ENCODE measurements at places on chromosomes 7 and 10.
A peak's percentile ranks its signal among the peaks of the same experiment; 100 is the strongest.

- DNase-seq = no peak
Measured at GRCh38 chr10:70190102-70190501, 19.8 kb upstream of the SAR1A start.

DNA sequence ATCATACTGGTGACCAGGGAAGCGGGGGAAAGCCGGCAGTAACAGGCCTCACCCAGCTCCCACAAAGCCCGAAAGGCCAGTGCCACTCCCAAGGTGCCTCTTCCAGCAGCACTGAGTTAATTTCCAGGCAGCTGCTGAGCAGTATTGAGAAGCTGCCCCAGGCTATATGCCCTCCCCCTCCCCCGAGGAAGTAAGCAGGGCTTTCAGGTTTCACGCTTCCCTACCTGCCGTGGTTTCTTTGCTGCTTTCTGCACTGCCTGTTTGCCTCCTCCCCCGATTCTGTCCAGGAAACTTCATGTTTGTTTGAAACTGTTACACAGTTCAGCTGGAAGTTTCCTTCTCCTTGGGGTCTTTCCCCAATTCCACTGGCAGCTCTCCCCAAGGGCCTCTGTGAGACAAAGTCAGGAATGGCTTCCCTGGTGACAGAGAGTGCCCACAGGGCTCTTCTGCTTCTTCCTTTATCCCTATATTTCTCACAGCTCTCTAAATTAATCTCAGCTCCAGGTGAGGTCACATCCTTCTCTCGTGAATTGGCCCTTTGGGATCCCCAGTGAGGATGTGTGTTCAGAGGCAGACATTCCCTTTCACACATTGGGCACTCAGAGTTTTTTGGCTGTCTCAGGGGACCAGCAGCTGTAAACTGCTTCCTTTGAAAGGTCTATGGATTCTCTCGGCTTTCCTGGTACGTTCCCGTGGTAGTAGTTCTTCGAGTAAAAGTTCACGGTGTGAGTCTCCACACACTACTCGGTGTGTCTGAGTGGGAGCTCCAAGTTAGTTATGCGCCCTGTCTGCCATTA lies 19.4 kb downstream of the C1GALT1 start:
- no peak for DNase-seq

GRCh38 chr7:32259931-32260596 lies 189.9 kb upstream of the PDE1C start:
- no peak for DNase-seq

- DNase-seq = peak; percentile 58
Measured at GRCh38 chr10:61975391-61975932, 74.0 kb downstream of the ARID5B start.

GRCh38 chr7:100538348-100538653 lies 702 bp upstream of the AGFG2 start:
- DNase-seq = no peak

- DNase-seq = no peak
Measured at GRCh38 chr10:23406409-23406808, 32.5 kb upstream of the OTUD1 start.

DNA sequence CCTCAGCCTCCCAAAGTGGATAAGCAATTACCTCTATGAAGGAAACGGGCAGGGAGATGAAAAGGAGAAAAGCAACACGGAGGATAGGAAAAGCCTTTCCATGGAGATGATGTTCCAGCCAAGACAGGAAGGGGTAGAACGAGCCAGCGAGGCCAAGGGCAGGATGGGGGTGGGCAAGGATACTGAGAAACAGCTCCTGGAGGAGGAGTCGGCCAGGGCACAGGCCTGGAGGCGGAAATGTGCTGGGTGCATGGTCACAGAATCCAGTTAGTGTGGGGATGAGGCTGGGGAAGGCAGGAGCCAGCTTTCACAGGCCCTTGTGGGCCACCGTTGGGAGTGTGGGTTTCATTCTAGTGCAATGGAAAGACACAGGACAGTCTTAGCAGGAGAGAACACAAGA lies 162.6 kb downstream of the JAZF1 start:
- no peak for DNase-seq

- no peak for DNase-seq
Measured at GRCh38 chr10:44390585-44391072, 5.7 kb upstream of the CXCL12 start.

DNA sequence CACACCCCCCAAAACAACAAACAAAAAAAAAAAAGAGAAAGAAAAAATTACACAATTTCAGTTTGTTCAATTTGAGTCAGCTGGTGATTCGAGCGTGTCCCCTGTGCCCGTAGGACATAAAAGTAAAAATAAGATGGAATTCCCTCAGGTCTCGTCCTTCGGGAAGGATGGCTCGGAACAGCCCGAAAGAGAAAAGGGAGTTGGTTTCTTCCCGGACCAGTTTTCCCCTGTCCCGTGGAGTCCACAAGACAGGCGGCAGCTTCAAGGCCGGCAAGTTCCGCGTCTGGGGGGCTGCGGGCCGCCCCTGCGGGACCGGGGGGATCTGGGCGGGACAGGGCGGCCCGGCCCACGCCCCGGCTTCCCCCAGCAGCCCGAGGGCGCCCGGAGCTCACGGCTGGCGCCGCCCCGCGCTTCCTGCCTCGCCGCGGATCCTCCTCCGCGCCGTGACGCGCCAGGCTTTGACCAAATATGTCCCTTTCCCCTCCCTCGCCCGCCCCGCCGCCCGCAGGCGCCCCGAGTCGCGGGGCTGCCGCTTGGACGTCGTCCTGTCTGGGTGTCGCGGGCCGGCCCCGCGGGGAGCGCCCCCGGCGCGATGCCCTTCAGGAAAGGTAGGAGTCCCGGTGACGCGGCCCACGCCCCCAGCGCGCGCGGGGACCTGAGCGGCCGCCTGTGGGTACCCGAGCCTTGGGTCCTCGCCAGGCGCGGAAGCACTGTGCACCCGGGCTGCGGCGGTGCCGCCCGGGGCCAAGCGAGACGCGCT lies 55.8 kb downstream of the RBM17 start:
- peak; percentile 90 for DNase-seq

GRCh38 chr10:98047009-98047741 lies 16.8 kb upstream of the CRTAC1 start:
- peak; percentile 66 for DNase-seq

DNA sequence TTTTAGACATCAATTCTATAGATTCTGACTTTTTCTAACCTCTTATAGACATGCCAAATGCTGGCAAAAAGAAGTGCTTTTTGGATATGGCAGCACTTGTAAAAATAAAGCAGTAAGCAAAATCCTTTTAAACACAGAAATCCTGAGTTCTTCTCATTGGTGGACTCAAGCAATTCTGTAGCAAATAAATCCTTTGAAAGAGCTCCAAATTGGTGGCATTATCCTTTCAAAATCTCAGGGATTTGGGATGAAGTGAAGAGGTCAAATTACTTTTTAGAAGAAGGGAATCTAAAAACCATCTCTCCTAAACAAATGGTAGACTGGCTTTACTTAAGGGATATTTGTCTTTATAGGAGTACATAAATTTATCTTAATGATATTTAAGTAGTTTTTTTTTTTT lies 17.5 kb upstream of the ASCC1 start:
- no peak for DNase-seq

DNA sequence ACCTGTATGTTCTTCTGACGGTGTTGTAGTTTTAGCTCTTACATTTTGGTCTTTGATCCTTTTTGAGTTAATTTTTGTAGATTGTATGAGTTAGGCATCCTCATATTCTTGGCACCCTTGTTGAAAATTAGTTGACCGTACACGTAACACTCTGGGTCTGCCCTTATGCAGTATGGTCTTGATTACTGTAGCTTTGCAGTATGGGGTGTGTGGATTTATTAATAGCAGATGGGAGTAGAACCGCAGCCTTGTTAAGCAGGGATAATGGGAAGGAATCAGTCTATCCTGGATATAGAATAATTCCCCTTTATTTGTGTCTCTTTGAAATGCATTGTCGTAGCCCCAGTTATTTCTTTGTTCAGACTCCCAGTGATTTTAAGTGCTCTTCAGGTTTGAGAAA lies 95.5 kb downstream of the UBE3C start:
- no peak for DNase-seq

GRCh38 chr10:130174328-130174727 lies 38.1 kb downstream of the GLRX3 start:
- DNase-seq = no peak

DNA sequence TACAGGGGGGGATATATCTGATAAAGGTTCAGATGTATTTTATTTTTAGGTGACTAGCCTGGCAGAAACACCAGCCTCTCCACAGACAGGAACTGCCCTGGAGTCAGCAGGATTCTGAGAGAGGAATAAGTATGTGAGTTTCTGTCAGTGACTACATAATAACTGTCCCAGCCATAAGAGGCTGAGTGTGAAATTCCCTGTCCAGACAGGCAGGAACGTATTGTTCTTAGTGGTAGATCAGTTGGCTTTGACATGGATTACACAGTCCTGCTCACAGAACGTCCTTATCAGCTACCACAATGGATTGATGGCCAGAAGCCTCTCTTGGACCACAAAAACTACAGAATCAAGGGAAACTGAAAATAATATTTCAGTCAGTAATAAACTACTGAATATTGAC lies 709.8 kb downstream of the PCDH15 start:
- DNase-seq = peak; percentile 67

DNA sequence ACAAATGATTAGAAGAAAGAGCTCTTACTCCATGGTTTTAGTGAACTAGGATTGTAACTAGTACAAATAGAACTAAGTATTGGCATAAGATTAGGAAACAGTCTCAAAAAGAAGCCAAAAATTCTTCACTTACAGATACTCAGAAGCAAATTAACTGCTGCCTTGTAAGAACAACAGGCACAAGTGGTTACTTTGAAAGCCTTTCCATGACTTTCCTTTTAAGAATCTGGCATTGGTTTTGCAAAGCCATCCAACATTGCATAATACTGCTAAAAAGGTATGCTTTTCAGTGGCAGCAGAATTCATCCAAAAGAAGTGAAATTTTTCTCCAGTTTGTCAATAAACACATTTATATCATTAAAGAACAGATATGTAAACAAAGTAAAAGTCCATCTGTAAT lies 126.8 kb upstream of the ODAD2 start:
- no peak for DNase-seq

DNA sequence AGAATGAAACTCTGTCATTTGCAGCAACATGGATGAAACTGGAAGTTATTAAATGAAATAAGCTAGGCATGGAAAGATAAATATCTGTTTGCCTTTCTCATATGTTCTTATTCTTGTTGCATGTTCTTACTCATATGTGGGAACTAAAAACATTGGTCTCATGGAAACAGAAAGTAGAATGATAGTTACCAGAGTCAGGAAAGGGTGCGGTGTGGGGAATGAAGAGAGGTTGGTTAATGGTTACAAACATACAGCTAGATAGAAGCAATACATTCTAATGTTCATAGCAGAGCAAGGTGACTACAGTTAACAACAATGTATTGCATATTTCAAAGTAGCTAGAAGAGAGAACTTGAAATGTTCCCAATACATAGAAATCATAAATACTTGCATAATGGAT lies 105.1 kb downstream of the FAM107B start:
- no peak for DNase-seq

DNA sequence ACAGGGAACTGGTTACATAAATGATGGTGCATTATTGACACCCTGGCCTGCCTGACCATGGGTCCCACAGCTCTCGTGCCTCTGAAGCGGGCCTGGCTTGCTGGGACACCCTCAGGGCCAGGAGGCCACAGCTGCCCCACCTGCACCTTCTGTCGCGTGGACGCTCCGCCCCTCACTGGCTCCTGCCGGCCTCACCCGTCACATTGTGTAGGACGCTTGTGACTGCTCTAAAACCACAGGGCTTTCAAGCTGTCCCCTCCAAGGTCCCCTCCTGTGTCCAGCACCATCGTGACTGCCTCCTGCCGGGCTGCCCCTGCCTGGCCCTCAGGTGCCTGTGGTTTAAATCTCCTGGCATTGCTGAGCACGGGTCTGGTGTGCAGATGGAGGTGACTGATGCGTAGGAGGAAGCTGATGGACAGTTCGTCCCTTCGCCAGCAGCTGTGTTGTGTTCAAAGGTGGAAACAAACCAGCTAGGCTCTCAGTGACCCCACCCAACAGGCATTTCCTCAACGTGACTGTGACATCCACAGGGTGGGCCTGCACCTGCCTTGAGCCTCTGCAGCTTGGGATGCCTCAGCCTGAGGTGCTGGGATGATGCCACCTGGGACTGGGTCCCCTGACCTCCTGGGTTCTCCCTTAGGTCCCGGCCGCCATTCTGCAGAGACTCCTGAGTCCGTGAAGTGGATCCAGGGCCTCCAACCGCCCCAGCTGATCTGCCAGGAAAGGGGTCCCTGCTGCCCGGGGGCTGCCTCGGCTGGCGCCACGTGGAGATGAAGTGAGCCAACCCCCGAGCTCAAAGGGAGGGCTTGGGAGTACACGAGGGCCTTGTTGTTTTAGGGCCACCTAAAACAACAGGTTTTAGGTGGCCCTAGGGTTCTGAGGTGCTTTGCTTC lies 148.5 kb downstream of the WDR37 start:
- DNase-seq = no peak

DNA sequence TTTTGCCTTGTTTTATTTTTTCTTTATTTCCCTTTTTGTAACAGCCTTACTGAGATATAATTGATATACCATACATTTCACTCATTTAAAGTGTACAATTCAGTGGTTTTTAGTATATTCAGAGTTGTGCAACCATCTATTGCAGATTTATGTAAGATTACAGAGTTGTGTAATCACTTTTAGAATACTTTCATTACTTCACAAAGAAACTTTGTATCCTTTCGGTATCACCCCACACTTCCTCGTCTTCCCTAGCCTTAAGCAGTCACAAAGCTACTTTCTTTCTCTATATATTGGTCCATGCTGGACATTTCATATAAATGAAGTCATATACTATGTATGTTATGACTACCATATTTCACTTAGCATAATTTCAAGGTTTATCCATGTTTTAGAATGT lies 74.6 kb downstream of the ATRNL1 start:
- peak; percentile 23 for DNase-seq

- no peak for DNase-seq
Measured at GRCh38 chr7:101225650-101226049, 7.7 kb downstream of the ZNHIT1 start.

- peak; percentile 94 for DNase-seq
Measured at GRCh38 chr10:92822060-92822634, 26.2 kb upstream of the EXOC6 start.

- DNase-seq = no peak
Measured at GRCh38 chr10:131131726-131132591, 179.6 kb downstream of the TCERG1L start.

GRCh38 chr7:55546814-55547213 lies 25.5 kb downstream of the VOPP1 start:
- peak; percentile 11 for DNase-seq

DNA sequence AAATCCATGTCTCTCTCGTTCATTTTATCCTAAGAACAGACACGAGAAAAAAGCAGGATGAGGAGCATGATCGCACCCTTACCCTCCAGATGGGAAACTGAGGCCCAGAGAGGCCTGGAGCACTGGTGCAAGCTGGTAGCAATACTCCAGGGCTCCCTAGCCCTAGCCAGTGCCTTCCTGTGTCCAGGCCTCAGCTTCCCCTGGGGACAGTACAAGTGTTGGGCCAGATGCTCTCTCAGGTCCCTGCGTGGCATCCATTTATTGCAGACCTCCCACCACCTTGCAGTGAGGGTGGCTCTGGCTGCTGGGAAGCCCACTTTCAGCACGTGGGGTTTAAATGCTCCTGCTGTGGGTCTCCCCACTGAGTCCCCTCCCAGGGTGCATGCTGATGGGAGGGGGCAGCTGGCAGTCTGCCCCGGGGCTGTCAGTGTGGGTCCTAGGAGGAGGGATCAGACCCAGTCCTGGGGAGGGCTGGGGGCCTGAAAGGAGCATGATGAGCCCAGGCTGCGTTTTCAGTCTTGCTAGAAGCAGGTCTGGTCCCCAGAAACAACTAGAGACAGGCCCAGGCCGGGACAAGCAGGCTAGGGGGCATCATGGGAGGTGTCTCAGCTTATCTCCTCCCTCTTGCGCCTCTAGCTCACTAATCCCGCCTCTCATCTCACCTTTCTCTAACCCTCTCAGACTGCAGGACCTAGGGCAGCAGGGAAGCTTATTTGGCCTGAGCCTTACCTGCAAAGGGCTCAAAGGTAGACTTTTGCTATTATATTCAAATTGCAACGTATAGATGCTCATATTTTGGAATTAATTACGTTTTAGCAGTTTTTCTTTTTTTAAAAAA lies 662 bp upstream of the PPIF start:
- DNase-seq = no peak

Measured in OCI-M1 (cell line).